Stimulated activated CD4-positive, alpha-beta T cell treated with anti-CD3 and anti-CD28 coated beads, Interleukin-12 subunit alpha, Interleukin-12 subunit beta, amount 100 ng/mL, for 24 hours (primary cell): ENCODE measurements at places on chromosomes 4 and X.

DNA sequence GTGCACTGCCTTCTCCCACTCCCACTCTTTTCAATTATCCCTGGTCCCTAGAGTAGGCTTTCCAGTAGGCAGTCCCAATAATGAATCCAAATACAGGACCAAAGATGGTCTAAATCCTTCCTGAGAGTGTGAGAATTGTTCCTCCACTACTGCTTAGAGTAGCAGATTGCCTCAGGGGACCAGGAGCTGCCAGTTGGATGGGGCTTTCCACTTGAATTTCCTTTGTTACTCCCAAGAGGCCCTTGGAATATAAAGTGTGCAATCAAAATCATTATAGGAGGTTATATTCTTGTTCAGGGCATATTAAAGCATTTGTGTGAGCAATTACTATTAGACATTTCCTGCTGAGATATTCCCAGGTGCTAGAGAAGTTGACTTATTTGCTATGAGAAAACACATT lies 156.6 kb upstream of the TLL1 start:
- no peak for DNase-seq

DNA sequence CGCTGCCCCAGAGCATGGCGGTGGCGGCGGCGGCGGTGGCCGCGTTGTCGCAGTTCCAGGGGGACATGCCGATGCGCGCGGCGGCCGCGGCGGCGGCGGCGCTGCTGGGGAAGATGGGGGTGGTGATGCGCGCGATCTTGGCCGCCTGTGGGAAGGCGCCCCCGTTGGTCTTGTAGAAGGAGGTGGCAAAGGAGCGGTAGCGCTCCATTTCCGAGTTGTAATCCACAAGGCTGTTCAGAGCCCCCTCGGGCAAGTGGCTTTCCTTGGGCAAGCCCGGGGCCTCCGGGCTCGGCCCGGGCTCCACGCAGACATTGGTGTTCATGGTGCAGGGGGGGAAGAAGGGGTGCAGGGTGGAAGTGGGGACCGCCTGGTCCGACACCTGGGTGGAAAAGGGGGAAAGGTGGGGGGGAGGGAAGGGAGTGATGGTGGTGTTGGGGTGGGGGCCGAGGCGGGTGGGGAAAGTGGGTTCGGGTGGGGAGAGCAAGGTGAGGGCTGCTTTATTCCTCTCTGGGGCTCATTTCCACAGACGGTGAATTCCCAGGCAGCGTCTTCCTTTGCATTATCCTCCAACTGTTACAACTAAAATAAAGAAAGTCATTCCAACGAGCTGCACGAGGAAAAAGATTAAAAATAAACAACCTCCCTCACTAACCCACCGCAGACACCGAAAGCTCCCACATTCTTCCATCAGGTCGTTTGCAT lies 3.1 kb downstream of the CXXC4 start:
- DNase-seq: no peak

DNA sequence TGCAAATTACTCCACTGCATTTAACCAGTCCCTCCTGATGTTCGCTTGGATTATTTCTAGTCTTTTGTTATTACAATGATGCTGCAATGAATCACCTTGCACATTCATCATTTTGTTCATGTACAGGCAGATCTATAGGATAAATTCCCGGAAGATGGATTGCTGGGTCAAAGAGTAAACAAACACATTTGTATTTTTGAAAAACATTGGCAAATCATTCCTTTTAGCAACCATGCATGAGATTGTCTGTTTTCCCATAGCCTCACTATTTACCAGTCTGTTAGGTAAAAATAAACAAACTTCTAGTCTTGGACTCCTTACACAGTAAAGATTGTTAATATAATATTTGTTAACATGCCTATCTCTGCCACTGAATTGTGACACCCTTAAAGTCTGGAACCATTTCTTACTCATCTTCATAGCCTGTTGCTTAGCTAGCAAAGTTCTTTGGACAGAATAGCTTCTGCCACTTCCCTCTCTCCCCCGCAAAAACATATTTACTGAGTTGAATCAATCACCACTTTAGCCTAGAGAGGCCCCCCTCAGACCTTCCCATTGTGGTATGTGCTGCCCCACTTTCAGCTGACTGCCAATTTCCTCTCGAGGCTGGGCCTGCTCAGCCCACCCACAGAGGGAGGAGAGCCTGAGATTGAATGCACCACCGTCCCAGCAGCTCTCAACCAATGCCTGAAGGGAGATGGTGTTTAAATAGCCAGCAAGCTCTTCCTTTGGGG lies 108.4 kb upstream of the ATXN3L start:
- no peak for DNase-seq

DNA sequence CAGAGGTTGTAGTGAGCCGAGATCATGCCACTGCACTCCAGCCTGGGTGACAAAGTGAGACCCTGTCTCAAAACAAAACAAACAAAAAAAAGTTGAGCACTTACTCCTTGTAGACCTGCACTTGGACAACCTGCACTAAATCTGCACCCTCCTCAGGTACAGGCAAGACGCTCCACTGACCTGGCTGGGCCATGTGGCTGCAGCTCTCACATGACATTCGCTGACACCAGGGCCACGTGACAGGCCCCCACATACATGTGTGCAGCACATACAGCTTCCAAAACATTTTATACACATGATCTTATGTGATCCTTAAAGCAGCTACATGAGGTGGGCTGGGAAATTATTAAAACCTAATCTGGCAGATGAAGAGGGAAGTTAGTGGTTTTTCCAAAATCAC lies 62.5 kb downstream of the MGST2 start:
- no peak for DNase-seq

GRCh38 chr4:121070696-121071639 lies 1.4 kb downstream of the NDNF start:
- peak; percentile 24 for DNase-seq
